ENCODE measurements at places on chromosomes 3 and 15. TPM values are rescaled to one million over a fixed set of nuclear protein-coding genes. Genes with fewer than 3 reads are reported as not detected.

The EFHB gene
- 0.42 TPM for total RNA-seq

The GNAT1 gene
- not detected for total RNA-seq

The CHST2 gene
- total RNA-seq, result 11.9 TPM

The STRC gene
- total RNA-seq, result 0.30 TPM

The ISLR gene
- 5.3 TPM for total RNA-seq

The ADCY5 gene
- total RNA-seq, result 1.3 TPM

The TTBK2 gene
- total RNA-seq, result 13.9 TPM

The GRK7 gene
- 0.05 TPM for total RNA-seq

The IL17RD gene
- total RNA-seq, result 3.0 TPM

The PRRT3 gene
- 2.4 TPM for total RNA-seq

The MITF gene
- total RNA-seq, result 3.6 TPM

The STRIT1 gene
- total RNA-seq, result not detected

The ASB14 gene
- 0.05 TPM for total RNA-seq

The WDR72 gene
- total RNA-seq, result not detected

The IL20RB gene
- total RNA-seq, result 0.59 TPM

The IGSF10 gene
- total RNA-seq, result 1.6 TPM

The LIPH gene
- not detected for total RNA-seq

The STAB1 gene
- 1.1 TPM for total RNA-seq

The RPL39L gene
- total RNA-seq, result 9.6 TPM

The UTS2B gene
- 0.30 TPM for total RNA-seq

The TTLL13 gene
- not detected for total RNA-seq

The A4GNT gene
- total RNA-seq, result not detected

The P2RY12 gene
- total RNA-seq, result not detected

The MTFMT gene
- total RNA-seq, result 21.0 TPM

The ZKSCAN7 gene
- 8.6 TPM for total RNA-seq

The GALNT15 gene
- total RNA-seq, result 9.5 TPM

The SHC4 gene
- 2.6 TPM for total RNA-seq

The DYNLT2B gene
- 5.9 TPM for total RNA-seq

The LRRC34 gene
- total RNA-seq, result 1.8 TPM

The ZPLD1 gene
- total RNA-seq, result 0.42 TPM

The ANKDD1A gene
- total RNA-seq, result 4.8 TPM

The ACKR4 gene
- under 0.01 TPM for total RNA-seq

The FBXL22 gene
- 0.59 TPM for total RNA-seq

The ST8SIA2 gene
- not detected for total RNA-seq

The DLEC1 gene
- under 0.01 TPM for total RNA-seq

The AADACL2 gene
- not detected for total RNA-seq

The ILDR1 gene
- not detected for total RNA-seq

The ACAA1 gene
- 24.3 TPM for total RNA-seq

The KNG1 gene
- not detected for total RNA-seq

The SEMA3G gene
- total RNA-seq, result 0.09 TPM

The GPR149 gene
- not detected for total RNA-seq

The FETUB gene
- not detected for total RNA-seq

The UCN2 gene
- total RNA-seq, result 2.1 TPM

The PAQR9 gene
- not detected for total RNA-seq

The REC114 gene
- total RNA-seq, result not detected

The CASR gene
- not detected for total RNA-seq

The SNTN gene
- not detected for total RNA-seq

The GRAMD1C gene
- total RNA-seq, result 2.1 TPM

The THAP10 gene
- total RNA-seq, result 0.89 TPM

The AHSG gene
- under 0.01 TPM for total RNA-seq
